Smooth muscle cell of the brain vasculature (primary cell): ENCODE measurements at places on chromosomes 16 and 17.
A peak's percentile ranks its signal among the peaks of the same experiment; 100 is the strongest.

- no peak for DNase-seq
Measured at GRCh38 chr16:82560805-82561325, 65.9 kb upstream of the CDH13 start.

DNA sequence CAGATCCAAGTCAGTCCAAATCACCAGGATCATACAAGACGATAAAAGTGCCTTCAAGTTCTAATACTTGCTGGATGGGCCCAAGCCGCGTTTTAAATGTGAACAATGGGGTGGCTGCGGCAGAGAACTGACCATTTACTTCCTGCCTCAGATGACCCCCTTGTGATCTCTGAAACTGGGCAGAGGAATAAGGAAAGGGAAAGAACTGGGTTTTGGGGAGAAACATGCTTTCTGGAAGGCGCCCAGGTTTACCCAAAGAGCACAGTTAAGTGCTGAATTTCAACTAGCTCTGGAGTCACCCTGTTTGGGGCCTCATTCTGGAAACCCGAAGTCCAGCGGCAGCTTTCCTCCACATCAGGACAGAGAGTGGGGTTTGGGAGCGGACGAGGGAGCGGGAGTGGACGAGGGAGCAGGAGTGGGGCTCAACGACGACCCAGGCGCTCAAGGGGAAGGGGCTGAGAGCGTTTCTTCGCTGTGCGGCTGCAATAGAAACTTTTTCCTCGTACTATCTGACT is 1.6 kb downstream of the FAM20A start:
- no peak for DNase-seq

DNA sequence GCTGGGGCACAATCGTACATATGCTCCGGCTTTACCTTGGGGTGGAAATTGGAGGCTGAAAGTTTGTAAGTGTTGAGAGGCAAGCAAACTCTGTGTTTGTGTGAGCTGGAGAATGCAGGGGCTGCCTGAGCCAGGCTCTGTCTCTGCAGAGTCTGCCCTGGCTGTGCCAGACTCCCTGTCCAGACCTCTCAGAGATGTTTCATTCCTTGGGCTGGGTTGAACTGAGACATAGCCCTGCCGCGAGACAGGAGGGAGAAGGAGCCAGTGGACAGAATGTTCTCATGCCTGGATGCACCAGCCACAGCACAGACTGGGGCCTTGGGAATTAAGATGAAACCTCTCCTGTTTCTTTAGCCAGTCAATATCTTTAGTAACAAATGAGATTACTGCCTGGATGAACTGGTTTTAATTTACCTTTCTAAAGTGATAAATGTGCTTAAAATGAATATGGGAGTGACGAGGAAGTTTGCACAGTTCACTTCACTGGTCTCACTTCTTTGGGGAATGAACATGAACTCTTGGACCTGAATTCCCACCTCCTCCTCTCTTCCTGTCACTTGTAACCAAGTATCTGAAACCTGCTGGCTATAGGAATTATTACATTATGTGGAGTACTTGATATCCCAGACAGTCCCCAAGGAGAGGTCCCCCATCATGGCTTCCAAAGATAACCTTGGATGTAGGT is 40.1 kb downstream of the YPEL2 start:
- no peak for DNase-seq

- DNase-seq, result no peak
Measured at GRCh38 chr17:534071-534691, 180.5 kb downstream of the VPS53 start.

DNA sequence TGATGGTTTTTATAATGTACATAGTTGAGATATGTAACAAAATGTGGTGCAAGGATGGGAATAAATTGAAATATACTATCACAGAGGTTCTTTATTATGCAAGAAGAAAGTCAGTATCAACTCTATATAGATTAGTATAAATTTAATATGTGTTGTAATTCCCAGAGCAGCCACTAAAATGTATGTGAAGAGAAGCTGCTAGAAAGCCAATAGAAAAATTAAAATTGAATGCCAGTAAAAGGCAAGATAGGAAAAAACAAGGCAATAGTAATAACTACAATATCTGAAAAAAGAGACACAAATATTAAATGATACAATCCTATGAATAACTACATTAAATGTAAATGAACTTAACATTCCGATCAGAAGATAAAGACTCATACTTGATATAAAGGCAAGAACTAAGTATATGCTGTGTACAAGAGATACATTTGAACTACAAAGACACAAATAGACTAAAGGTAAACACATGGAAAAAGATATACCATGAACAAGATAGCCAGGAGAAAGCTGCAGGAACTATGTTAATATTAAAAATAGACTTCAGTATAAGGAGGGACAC is 92.0 kb downstream of the ABCA8 start:
- no peak for DNase-seq

- no peak for DNase-seq
Measured at GRCh38 chr17:18246880-18247612, 11.5 kb downstream of the FLII start.

DNA sequence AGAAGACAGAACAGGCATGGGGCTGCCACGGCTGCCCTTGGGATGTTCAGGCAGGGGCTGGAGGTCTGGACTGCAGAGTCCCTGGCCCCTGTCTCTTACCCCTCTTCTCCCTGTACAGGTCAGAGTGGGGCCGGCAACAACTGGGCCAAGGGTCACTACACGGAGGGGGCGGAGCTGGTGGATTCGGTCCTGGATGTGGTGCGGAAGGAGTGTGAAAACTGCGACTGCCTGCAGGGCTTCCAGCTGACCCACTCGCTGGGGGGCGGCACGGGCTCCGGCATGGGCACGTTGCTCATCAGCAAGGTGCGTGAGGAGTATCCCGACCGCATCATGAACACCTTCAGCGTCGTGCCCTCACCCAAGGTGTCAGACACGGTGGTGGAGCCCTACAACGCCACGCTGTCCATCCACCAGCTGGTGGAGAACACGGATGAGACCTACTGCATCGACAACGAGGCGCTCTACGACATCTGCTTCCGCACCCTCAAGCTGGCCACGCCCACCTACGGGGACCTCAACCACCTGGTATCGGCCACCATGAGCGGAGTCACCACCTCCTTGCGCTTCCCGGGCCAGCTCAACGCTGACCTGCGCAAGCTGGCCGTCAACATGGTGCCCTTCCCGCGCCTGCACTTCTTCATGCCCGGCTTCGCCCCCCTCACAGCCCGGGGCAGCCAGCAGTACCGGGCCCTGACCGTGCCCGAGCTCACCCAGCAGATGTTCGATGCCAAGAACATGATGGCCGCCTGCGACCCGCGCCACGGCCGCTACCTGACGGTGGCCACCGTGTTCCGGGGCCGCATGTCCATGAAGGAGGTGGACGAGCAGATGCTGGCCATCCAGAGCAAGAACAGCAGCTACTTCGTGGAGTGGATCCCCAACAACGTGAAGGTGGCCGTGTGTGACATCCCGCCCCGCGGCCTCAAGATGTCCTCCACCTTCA is 11.7 kb downstream of the TUBB3 start:
- no peak for DNase-seq

- no peak for DNase-seq
Measured at GRCh38 chr17:6548034-6548433, 8.3 kb downstream of the PITPNM3 start.

- DNase-seq, result no peak
Measured at GRCh38 chr16:86428729-86429517, 81.4 kb upstream of the FOXF1 start.

GRCh38 chr16:83835586-83836566 is 28.1 kb downstream of the HSBP1 start:
- peak; percentile 23 for DNase-seq

DNA sequence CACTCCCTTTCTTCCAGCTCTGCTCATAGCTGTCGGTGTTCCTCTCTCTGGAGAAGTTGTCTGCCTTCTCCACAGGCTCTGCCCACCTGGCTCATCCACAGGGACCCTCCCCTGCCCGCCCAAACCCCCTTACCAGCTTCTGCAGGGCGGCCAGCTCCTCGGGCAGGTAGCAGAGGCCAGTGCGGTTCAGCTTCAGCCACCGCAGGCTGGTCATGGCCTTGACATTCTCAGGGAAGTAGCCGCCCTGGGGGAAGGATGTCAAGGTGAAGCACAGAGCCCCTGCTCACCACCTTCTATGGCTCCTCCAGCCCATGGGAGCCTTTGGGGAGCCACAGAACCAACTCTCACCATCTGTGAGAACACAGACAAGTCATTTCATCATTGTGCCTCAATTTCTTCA is 1.8 kb downstream of the FLII start:
- DNase-seq, result no peak

DNA sequence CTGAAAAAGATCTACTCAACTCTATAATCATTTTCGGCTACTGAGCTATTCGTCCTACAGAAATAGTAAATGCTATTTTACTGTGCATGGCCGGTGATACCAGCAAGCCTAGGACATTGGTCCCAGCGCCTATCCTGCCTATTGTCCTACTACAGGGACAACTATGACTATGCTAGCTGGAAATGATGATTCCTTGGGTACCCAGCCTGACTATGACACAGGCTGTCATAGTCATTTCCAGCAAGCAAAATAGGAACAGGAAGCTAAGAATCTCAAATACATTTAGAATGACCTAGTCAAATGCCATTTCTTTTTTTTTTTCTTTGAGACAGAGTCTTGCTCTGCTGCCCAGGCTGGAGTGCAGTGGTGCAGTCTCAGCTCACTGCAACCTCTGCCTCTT is 33.7 kb upstream of the HSBP1 start:
- DNase-seq, result no peak

GRCh38 chr16:1979271-1980029 is 1.8 kb downstream of the NOXO1 start:
- DNase-seq, result no peak

DNA sequence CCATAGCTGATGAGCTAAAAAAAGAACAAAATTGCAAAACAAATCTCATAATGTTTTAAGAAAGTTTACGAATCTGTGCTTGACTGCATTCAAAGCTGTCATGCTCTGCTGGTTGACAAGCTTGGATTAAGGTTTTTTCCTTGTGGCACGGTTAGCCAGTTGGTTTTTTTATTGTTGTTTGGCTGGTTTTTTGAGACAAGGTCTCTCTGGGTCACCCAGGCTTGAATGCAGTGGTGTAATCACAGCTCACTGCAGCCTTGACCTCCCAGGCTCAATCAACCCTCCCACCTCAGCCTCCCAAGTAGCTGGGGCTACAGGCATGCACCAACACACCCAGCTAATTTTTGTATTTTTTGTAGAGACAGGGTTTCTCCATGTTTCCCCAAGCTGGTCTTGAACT is 45.7 kb downstream of the PHKB start:
- DNase-seq, result no peak

DNA sequence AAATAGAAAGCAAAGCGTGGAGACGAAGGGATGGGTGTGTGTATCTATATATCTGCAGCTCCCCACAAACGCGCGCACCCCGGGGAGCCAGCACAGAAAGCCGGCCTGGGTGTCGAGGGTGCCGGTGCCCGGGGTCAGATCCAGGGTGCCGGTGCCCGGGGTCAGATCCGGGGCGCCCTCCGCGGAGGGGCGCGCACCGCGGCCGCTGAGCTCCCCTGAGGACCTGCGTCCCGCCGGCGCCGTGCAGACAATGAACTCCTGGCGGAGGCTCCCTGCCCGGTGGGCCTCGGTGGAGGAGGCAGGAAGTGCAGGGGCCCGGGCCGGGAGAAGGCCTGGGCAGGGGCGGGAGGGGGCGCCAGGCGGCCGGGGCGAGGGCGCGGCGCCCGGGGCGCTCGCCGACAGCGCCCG is 1.1 kb downstream of the ZNF423 start:
- DNase-seq, result no peak

- DNase-seq, result no peak
Measured at GRCh38 chr16:63315229-63315628, 1279.0 kb upstream of the CDH8 start.

- DNase-seq, result no peak
Measured at GRCh38 chr16:89121691-89122321, 28.2 kb downstream of the ACSF3 start.

GRCh38 chr16:65318590-65319257 is 196.9 kb upstream of the CDH11 start:
- DNase-seq, result no peak

DNA sequence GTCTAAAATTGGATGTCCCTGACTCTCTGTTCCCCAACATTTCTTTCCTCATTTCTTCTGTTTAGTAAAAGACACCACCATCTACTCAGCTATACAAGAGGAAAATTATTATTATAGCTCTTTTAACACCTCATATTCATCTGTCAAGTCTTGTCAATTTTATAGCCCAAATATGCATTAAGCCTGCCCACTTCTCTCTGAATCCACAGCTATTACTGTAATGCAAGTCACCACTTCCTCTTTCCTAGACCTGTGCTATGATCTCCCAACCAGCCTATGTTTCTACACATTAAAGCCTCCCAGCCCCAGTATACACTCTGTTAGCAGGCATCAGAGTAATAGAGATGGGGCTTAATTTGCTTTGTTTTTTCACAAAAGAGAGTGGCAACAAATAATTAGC is 252.9 kb downstream of the GRIN2A start:
- no peak for DNase-seq

DNA sequence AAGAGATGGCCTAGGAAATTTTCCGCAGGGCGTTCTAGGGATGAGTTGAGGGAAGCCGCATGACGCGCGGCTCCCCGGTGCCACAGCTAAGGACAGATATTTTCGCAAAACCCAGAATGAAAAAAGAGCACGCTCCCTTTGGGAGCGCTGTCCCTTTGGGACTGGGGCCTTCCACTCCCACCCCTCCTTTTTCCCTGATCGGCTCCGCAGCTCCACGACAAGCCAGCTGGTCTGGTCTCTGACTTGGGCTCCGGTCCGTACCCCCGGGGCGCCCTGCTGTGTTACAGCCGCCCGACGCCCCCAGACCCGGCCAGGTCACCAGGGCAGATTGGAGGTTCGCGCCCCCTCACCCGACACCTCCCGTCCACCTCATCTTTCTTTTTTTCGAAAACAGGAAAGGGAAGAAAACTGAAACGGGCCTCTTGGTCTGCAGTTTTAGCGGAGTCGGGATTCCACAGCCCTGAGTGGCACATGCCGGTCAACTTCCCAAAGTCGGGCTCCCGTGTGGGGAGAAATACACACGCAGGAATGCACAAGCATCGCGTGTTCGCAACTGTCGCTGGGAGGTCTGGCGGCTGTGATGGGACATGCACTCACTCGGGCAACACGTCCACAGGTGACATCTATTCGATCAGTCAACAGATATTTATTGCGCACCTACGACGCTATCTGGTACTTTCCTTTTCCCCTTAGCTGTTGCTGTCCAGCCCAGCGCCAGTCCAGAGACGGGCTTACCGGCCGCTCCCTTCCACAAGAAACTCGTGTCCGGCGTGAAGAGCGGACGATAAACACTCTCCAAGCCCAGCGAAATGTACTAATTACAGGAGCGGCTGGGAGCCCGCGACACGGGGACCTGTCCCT is 3.9 kb upstream of the SOX9 start:
- DNase-seq, result no peak

DNA sequence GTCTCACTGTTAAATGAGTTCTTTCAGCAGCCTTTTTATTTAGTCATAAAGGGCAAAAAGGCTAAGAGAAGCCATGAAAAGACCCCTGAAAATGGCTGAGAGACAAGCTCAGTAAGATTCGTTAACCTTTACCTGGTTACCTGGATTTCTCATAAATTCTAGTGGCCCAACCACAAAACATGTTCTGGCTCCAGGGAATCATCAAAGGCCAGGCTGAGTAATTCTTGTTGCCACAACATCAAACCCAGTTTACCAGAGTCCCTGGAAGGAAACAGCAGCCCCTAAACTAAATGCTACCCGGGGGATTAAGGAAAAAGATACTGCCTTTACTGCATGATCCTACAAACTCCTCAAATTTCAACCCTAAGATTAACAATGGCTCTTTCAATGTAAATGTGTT is 15.8 kb downstream of the CYTH1 start:
- no peak for DNase-seq
